Vagina (tissue), 2 donors: ENCODE measurements at places on chromosomes 12 and 14. TPM values are rescaled to one million over a fixed set of nuclear protein-coding genes. Genes with fewer than 3 reads are reported as not detected.

GRCh38 chr12:52060498-52061177 lies 9.1 kb upstream of the ATG101 start:
- DNase-seq: no peak

GRCh38 chr12:40854604-40855003 lies 162.4 kb downstream of the CNTN1 start:
- no peak for DNase-seq

- peak; percentile 62 for DNase-seq
Observed at GRCh38 chr12:107554941-107555340, 130.7 kb upstream of the PWP1 start.

DNA sequence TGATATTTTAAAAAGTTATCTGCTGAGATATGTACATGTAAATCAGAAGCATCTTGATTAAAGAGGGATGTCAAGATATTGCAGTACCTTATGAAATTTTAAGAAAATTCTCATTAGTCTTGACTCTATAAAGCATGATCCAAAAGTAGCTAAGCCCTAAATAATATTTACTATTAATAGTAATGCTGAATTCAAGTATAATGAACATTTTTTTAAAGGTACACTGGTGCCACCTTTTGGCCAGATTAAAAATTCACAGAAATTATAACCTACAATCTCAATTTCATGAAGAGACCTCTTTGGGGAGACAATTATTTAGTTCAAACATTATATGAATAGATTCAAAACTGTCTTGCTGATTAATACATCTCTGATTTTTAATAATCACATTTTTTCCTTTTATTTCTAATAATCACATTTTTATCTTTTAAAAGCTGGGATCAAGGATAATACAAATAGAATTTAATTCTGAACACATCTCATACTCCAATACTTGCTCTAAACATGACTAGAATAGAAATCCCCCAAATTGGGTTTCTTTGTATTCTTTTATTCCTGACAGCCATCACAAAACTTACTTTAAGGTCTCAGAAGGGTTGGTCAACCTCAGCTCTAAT lies 13.4 kb downstream of the AKAP5 start:
- no peak for DNase-seq

DNA sequence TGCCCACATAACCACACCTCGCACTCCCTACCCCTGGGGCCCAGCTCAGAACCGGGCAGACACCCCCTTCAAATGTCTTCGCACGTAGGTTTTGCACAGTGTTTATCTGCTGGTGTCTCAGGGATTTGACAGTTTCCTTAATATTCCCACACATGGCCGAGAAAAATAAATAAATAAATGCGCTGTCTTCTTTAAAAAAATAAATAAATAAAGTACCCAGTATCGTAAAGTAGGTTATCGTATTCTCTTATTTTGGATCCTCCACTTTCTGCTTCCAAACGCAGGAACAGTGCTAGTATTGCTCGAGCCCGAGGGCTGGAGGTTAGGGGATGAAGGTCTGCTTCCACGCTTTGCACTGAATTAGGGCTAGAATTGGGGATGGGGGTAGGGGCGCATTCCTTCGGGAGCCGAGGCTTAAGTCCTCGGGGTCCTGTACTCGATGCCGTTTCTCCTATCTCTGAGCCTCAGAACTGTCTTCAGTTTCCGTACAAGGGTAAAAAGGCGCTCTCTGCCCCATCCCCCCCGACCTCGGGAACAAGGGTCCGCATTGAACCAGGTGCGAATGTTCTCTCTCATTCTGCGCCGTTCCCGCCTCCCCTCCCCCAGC lies 710 bp upstream of the FOS start:
- no peak for DNase-seq

- DNase-seq: no peak
Observed at GRCh38 chr12:131530422-131530821, 180.5 kb upstream of the SFSWAP start.

GRCh38 chr12:124916374-124917134 lies 2.1 kb upstream of the UBC start:
- DNase-seq: no peak

GRCh38 chr12:106651552-106651951 lies 68.7 kb downstream of the RFX4 start:
- no peak for DNase-seq

- DNase-seq: no peak
Observed at GRCh38 chr12:56336361-56337167, 2.1 kb upstream of the IL23A start.

DNA sequence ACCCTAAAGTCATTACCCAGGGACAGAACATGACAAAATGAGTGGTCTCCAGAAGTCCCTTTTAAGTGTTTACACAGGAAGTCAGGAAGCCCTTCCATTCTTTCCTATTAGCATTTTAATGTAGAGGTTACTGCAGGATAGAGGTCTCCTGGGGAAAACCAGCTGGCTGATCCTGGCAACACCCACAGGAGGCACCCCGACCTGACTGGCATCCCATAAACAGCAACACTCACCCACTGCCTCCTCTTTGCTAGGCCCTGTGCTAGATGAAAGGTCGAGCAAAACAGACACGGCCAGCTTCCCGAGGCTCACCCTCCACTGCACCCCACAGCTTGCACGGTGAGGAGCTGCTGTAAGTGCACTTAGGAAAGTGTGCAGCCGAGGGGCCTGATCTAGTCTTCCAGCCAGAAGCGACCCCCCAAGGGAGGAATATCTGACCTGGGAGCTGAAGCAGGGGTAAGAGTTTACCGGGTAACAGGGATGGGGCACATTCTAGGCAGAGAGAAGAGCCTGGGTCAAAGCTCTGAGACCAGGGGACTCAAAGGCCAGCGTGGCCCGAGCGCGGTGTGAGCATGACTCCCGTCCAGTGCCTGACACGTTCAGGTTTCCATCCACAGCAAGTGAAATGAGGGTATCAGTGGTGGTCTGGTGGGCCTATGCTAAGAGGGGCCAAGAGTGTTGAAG lies 9.0 kb downstream of the DAZAP2 start:
- DNase-seq: no peak

DNA sequence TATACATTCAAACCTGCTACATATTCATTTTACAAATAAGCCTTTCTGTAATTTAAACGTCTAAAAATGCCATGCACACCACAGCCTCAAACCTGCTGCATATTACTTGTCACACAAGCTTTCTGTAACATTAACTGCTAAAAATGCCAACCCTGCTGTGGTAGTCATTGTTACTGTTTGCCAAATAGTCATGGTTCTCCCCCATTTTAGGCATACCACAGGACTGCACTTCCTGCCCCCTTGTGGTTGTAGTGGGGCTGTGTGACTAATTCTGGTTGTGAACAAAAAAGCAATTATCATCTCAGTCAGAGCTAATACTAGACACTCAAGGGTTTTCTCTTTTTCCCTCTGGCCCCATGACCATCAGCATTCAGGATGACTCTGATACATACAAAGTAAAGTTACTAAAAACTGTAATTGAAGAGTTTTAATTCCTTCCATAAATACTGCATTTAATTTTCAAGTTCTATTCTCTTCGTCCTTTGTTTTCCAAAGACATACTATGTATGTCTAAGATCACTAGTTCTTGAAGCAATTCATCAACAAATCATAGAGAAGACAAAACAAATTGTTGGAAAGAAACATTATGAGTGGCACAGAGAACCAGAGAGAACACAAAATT lies 5.7 kb upstream of the SLC35F4 start:
- no peak for DNase-seq

DNA sequence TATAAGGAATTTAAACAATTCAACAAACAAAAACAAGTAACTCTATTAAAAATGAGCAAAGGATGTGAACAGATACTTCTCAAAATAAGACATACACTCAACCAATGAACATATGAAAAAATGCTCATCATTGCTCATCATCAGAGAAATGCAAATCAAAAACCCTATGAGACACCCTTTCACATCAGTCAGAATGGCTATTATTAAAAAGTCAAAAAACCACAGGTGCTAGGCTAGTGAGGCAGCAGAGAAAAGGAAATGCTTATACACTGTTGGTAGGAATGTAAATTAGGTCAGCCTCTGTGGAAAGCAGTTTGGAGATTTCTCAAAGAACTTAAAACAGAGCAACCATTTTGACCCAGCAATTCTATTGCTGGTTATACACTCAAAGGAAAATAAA lies 52.0 kb downstream of the NAV3 start:
- no peak for DNase-seq

DNA sequence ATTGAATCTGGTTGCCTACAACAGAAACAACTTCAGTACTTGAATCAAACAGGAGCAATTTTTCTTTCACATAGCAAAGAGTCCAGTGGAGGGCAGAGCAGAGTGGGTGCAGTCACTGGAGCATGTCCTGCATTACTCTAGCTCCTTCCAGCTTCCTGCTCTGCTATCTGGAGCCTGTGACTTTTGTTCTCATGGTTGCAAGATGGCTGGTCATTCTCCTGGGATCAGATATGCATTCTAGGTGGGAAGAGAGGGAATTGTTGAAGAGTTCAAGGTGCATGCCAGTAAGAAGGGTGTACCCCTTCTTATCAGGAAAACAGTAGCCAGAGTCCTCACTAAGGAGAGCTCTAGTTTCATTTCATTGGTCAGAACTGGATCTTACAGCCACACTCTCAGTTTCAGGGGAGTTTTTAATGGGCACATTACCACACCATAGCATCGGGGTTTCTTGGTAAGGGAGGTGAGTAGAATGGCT lies 8.0 kb downstream of the IFT43 start:
- no peak for DNase-seq

- no peak for DNase-seq
Observed at GRCh38 chr14:64929014-64929359, 13.6 kb downstream of the GPX2 start.

FOXN4 gene
- not detected for total RNA-seq

CIROP gene
- not detected for total RNA-seq

SRSF5 gene
- 386 TPM for total RNA-seq

COX6A1 gene
- 928 TPM for total RNA-seq

AICDA gene
- not detected for total RNA-seq
